ENCODE measurements at places on chromosomes 16 and 17. TPM values are rescaled to one million over a fixed set of nuclear protein-coding genes. Genes with fewer than 3 reads are reported as not detected.
A peak's percentile ranks its signal among the peaks of the same experiment; 100 is the strongest.

DNA sequence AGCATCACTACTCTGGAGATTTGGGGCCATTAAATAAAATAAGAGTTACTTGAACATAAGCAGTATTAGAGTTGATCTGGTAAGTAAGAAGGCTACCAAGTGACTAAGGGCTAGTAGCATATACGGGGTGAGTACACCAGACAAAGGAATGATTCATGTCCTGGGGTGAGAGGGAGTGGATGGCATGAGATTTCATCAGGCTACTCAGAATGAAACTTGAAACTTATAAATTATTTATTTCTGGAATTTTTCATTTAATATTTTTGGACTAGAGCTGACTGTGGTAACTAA is 2.3 kb downstream of the SLFN5 start:
- DNase-seq: no peak

The VAT1L gene
- 147 TPM for total RNA-seq

The HIRIP3 gene
- total RNA-seq: 13.7 TPM

DNA sequence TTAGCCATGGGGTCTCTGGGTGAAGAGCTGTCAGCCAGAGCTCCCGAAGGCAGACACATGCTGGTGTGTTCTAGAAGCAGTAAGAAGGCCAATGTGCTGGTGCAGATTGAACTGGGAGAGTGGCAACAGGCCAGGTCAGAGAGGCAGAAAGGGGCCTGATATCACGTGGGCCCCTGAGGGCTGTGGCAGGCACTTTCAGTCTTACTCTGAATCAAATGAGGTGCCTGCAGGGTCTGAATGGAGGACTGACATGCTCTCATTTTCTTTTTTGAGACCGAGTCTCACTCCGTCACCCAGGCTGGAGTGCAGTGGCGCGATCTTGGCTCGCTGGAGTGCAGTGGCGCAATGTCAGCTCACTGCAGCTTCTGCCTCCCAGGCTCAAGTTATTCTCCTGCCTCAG is 293.8 kb downstream of the ABCC12 start:
- DNase-seq: no peak

DNA sequence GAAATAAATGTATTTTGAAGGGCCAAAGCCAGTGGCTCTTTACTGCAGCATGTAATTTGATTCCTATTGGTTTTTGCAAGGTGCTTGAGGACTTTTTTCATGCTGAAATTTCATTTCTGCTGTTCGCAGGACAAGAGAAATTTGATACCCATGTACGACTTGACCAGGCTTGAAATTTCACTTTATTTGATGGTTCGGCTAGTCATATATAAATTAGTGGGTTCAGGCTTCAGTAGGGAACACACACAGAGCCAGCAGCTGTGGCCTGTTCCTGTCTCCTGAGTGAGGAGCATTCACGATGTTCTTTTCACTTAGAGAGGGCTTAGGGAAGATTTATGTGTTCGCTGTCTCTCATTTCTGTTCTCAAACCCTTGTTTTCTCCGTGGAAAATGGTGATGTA is 258.4 kb upstream of the CACNG5 start:
- DNase-seq: no peak

- peak; percentile 51 for DNase-seq
Observed at GRCh38 chr16:17469011-17469740, 1.6 kb downstream of the XYLT1 start.

The RMI2 gene
- total RNA-seq: 5.8 TPM

The HS3ST3A1 gene
- 4.4 TPM for total RNA-seq

- DNase-seq: peak; percentile 19
Observed at GRCh38 chr16:81996664-81997509, 14.4 kb downstream of the SDR42E1 start.

DNA sequence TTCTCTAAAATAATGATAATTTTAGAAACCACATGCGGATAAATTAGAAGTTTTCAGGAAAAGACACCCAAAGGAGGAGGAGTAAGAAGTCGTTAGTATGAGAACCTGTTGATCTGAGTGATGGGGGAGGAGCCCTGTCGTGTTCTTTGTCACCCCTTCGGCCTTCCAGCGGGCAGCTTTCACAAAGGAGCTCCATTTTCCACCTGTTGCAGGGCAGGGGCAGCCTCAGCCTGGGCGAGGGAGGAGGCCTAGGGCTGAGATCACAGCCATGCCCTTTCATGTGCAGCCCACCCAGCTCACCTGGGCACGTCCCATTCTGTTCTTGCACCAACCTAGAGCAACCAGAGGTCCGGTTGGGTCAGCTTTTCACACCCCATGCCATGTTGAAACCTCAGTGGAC is 5.3 kb downstream of the DUSP14 start:
- DNase-seq: no peak

DNA sequence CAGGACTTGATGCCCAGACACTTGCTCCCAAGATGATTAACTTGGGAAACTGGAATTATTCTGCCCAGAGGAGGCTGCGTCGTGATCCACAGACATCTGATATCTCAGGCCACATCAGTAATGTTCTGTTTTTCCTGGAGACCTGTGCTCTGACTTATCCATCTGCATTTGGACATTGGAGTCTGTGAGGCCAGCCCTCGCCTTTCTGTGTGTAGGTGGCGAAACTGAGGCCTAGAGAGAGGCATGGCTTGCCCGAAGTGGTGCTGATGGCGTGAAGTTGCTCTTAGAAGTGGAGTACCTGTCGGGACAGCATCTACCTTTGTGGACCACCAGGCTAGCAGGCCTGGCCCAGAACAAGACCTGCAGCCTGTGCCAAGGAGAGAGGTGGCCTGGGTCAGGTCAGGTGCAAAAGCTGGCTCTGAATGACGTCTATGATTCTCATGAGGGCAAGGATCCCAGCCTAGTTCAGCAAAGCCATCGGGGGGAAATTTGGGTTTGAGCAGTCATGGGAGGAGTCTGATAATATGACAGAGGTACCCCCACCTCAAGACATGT is 186.8 kb upstream of the ZNF469 start:
- no peak for DNase-seq

DNA sequence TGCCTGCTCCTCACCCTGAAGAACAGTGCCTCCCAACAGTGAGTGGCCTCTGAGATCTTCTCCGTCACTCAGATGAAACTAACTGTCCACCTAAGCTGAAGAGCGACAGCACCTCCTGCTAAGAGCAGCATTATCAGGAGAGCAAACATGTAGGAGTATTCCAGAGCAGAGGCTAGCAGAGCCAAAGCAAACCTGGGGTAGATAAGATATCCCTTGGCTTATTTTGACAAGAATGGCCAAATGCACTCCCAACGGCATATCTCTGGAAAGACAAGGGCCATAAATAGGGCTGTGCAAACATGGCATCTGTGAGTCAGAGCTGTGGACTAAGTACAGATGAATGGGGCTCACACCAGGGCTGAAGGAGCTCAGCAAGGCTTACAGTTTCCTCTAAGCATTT is 96.3 kb downstream of the NDEL1 start:
- DNase-seq: no peak

- DNase-seq: no peak
Observed at GRCh38 chr16:55282441-55282840, 41.6 kb upstream of the IRX6 start.

DNA sequence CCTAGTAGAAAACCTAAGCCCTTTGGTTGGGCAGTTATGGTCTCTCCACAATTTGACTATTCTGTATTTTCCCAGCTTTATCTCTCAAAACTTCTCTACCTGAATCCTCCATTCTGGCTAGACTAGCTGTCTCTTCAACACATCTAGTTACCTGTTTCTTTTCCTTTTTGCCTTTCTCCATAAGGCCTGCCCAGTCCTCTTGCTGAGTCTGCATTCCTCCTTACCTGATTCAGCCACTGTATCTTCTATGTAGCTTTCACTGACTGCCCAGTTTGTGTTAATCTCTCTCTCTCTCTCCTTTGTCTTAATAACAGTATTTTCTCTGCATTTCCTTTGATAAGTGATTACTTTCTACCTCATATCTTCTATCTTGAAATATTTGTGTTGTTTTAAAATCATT is 2.1 kb upstream of the EVI2A start:
- no peak for DNase-seq

- peak; percentile 66 for DNase-seq
Observed at GRCh38 chr17:28612936-28613872, 781 bp downstream of the RSKR start.

- DNase-seq: no peak
Observed at GRCh38 chr17:64572682-64573154, 65.9 kb downstream of the CEP95 start.

DNA sequence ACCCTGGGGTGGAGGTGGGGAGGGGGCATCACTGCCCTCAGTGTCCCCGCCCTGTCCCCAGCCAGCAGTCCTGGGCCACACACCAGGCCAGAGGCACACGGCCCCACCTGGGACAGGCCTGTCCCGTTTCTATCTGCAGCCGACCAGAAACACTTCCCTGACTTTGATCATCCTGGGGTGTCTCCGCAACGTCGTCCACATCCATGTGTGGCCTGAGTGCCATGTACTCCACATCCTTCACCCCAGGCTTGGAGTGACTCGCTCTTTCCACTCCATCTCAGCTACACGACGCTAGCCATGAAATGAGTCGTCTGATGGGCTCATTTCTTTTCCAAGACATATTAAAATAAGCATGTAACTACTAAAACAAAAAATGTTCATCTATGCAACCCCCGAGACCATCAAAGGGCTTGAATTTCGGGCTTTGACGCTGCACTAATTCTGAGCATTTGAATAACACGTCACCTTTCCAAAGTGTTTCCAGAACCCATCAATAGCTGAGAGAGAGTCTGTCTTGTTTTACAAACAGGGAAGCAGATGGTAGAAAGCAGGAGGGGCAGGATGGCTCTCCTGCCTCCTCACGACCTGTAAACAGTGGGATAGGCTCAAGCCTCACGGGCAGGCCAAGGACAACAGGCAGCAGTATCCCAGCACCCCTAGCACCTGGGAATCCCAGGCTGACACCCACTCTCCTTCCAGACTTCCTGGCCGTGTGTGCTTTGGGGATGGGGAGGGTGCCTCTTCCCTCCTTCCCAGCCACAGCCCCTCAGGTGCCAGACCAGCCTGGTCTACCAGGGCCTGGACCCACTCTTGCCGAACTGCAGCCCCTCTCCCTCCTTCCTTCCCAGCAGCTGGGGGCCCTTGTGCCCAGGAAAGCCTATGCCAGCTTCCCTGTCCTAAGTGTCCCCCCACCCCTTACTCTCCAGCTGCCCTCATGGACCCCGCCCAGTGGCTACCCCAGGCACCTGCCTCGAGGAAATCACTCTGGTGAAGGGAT is 20.0 kb upstream of the RASD1 start:
- no peak for DNase-seq

GRCh38 chr17:17253406-17253805 is 16.4 kb upstream of the FLCN start:
- DNase-seq: no peak

DNA sequence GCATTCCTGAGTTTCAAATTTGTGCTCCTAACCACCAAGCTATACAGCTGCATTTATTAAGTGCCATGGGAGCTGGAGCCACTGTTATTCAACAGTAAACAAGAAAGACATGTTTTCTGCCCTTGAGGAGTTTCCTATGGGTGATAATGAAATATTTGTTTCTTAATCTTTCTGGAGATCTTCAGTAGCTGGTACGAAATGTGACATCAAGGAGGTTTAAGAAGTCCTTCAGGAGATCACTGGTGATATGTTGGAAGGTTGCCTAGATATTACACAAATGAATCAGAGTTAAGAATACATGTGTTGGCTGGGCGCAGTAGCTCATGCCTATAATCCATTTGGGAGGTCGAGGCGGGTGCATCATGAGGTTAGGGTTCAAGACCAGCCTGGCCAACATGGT is 14.9 kb downstream of the RHOT1 start:
- no peak for DNase-seq

The C16orf96 gene
- total RNA-seq: 0.50 TPM

The MYOCD gene
- total RNA-seq: 0.94 TPM

DNA sequence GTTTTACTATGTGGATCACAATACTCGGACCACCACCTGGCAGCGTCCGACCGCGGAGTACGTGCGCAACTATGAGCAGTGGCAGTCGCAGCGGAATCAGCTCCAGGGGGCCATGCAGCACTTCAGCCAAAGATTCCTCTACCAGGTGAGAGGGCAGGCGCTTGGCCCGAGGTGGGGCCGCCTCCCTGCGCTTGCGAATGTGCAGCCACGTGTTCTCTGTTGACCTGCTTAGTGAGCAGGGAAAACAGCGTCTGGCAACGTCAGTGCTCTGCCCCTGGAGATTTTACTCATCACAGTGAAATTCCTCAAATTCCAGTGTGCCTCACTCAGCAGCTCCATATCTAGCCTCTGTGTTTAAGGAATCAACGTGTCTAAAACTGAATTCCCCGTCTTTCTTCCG is 33.4 kb upstream of the CLEC18A start:
- no peak for DNase-seq

DNA sequence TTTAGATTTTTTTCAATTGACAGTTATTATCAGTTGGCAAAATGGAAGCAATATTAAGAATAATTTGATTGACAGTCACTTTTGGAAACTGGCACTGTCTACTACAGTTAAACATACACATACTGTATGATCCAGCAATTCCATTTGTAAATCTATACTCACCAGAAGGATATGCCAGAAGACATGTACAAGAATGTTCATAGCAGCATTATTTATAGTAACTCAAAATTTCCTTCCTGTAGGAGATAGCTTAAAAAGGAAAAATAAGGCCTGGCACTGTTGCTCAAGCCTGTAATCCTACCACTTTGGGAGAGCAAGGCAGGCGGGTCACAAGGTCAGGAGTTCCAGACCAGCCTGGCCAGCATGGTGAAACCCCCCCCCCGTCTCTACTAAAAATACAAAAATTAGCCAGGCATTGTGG is 89.3 kb downstream of the VMP1 start:
- no peak for DNase-seq

The G6PC1 gene
- total RNA-seq: 0.06 TPM

DNA sequence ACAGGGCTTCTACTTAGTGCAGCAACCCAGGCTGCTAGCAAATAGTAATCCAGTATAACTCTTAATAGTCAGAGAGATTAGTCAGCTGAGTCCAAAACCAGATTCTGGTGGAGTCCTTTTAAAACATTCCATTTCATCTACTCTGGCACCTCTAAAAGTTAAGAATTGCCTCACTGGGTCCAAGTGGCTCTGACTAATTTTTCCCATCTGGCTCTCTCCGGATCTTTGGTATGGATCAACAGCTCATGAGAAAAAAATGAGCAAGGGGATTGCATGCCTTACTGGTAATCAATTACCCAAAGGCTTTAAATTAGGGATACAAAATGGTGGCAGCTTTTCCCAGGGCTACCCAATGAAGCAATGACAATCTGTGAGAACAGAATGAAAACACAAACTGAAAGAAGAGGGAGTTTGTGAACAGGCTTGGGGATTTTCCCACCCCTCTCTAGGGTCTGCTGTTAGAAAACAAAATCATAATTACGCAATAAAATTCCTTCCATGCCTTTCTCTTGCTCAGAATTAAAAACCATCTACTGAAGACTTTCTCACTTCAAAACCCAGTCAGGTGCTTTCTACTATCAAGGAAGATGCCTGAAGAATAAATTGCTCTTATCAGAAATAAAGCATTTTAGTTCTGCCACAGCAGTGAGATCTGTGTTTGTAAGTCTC is 84.6 kb upstream of the PMFBP1 start:
- no peak for DNase-seq

The PPP1R27 gene
- total RNA-seq: 0.17 TPM
